Central memory CD4-positive, alpha-beta T cell (primary cell): ENCODE measurements at places on chromosomes 2 and 18.
A peak's percentile ranks its signal among the peaks of the same experiment; 100 is the strongest.

DNA sequence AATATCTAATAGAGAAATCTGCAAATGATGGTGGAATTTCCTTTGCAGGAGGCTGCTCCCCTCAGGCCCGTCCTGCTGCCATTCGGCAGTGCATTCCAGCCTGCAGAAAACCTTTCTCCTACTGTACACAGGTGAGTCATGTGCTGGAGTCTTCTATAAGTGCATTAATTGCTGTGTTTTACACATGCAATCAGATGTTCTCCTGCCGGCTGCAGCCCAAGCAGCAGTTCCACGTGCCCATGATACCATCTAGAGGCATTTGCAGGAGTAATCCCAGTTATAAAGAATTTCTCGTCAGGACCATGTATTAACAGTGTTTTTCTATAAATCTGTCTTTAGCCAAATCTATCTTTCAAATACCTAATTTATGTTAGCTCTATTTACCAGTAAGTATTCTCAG is 304.7 kb upstream of the HNMT start:
- no peak for DNase-seq

DNA sequence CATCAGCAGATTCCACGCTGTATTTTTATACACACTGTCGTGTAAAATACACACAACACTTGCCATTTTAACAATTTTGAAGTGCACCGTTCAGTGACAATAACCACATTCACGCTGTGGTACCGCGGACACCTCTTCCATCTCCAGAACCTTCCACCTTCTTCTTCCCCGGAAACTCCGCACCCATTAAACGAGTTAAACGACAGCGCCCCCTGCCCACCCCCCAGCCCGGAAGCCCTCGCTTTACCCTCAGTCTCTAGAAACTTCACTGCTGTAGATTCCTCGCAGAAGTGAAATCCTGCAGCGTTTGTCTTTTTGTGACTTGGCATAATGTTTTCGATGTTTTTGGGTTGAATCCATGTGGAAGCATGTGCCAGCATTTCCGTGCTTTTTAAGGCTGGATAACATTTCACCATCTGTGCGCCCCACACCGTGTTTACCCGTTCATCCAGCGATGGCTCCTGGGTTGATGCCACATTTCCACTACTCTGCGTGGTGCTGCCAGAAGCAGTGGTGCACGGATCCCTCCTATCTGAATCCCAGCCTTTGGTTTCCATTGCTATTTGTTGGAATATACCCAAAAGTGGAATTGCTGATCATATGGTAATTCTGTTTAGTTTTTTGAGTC is 32.0 kb upstream of the TMEM18 start:
- DNase-seq = no peak

GRCh38 chr2:120418174-120418787 is 72.3 kb downstream of the INHBB start:
- DNase-seq = no peak

- peak; percentile 13 for DNase-seq
These were observed 1.9 kb upstream of the ZFP36L2 start for GRCh38 chr2:43228321-43228751.

GRCh38 chr2:237627441-237628246 is at the start of gene LRRFIP1:
TSS of gene LRRFIP1 (plus strand) at chr2:237627587. CDS start at chr2:237627645, 58 bp downstream.
- no peak for DNase-seq

- no peak for DNase-seq
These were observed 123.8 kb downstream of the ARL4C start for GRCh38 chr2:234373060-234373459.

DNA sequence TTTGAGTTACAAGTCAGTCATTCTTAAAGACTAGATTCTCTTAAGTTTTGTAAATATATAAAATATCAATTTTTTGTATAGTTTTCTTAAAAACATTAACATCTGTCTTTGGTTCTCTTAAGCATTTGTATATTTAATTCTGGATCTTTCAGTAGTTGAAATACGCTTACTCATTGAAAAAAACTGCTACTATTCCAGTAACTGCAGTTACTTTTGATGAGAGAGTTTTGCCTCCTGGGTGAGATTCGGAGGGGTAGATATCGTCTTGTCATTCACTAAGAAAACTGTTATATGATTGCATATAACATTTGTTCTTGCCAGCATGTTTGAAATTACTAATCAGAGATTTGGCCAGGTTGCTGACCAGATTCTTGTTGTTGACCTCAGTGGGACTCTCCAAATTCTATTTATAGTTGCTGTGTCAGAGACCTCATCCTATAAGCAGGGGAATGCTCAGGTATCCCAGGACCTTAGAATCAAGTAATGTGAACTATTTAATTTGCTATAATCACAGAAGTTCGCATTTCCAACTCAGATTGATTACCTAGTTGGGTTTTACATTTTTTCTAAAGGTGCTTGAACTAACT is 7.9 kb downstream of the AGPS start:
- DNase-seq = no peak

- no peak for DNase-seq
These were observed 21.0 kb upstream of the SANBR start for GRCh38 chr2:61044636-61045035.

DNA sequence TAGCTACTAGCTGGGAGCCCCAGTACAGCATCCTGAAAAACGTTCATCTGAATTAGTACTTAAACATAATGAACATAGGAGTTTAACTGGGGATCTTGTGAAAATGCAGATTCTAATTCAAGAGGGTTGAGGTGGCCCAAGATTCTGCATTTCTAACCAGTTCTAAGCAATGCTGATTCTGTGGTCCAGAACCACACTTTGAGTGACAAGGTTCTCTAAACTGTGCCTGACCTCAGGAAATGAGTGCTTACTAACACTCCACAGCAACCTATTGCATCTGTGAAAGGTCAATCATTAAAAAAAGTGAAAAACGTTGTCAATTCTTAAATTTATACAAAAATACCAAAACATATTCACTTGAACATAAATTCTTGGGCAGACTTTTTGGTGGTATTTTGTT is 157.1 kb upstream of the ZFP36L2 start:
- no peak for DNase-seq

- no peak for DNase-seq
These were observed 2.5 kb downstream of the SESTD1 start for GRCh38 chr2:179262077-179262660.

- no peak for DNase-seq
These were observed 155.1 kb downstream of the SS18 start for GRCh38 chr18:25935356-25935755.

DNA sequence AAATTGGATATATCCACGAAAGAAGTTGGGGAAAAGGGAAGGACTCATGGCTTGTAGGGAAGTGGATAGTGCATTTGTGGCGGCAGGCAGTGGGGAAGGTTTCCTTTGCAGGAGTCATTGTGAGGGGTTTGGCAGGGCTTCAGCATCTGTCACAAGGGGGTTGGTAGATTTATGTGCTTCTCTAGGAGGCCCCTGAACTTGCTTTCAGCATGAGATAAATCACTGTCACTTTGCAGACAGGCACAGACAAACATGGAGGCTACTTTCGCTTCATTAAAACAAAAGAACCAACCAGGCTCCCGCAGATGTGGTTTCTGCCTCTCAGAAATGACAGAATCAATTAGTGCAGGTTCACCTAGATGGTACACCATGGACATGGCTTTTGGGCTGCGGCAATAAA is 340.7 kb downstream of the TGIF1 start:
- DNase-seq = no peak

GRCh38 chr18:20971886-20972267 is 139.7 kb downstream of the ROCK1 start:
- DNase-seq = no peak

DNA sequence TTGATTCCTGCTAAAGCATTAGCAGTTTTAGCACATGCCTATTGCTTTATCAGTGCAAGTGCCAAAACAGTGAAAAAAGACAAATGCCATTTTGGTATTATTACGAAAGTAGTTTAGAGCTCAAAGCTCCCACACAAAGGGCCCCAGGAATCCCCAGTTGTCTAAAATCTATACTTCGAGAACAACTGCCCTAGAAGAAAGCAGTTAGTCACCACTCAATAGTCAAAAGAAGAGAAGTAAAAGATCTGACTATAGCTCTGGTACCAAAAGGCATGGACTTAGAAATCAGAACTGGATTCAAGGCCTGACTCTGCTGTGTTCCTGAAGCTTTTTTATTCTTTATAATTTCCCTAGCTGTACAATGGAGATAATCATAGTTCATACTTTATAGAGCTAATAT is 21.8 kb downstream of the SCN3A start:
- no peak for DNase-seq

GRCh38 chr2:150480241-150480640 is 7.2 kb downstream of the RND3 start:
- DNase-seq = no peak

DNA sequence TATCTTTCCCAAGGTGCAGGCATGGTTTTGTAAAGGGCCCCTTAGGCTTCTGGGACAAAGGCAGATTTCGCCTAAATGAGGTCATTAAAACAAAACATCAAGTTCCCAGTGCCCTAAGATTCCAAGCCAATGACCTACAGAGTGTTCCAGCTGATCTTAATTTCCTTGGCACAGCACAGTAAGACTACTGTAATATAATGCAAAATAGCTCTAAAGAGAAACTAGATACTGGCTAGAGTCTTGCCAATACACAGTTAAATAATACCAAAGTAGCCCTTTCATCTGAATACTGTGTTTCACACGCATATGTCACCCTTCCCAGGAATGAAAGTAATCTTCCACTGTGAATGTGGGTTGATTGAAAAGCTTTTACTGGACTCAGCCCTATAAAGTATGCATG is 14.7 kb downstream of the GRB14 start:
- no peak for DNase-seq

- no peak for DNase-seq
These were observed 74.0 kb downstream of the CERS6 start for GRCh38 chr2:168529900-168530561.

GRCh38 chr2:55038428-55038827 is 11.8 kb downstream of the RTN4 start:
- DNase-seq = no peak

GRCh38 chr2:152456262-152456661 is 121.3 kb downstream of the FMNL2 start:
- DNase-seq = no peak

DNA sequence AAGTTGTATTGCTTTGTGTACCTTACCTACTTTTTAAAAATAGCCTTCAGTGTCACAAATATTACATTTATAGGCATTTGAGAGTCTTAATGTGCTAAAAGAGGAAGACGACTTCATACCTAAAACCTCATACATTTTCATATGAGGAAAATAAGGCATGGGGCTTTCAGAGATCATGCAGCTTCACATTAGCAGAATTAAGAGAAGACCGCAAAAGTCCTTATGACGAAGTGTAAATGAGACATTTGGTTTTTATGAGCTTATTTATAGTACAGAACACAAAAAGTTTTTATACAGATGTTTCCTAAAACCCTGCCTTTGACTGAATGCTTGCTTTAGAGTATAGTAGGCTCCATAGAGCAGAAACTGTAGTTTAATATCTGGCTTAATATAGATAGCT is 10.1 kb upstream of the CCDC138 start:
- no peak for DNase-seq

GRCh38 chr2:51344886-51345285 is 313.0 kb upstream of the NRXN1 start:
- DNase-seq = no peak

GRCh38 chr2:159584796-159585195 is 31.6 kb downstream of the BAZ2B start:
- DNase-seq = no peak

- no peak for DNase-seq
These were observed 24.5 kb upstream of the LPIN2 start for GRCh38 chr18:3037423-3037915.

DNA sequence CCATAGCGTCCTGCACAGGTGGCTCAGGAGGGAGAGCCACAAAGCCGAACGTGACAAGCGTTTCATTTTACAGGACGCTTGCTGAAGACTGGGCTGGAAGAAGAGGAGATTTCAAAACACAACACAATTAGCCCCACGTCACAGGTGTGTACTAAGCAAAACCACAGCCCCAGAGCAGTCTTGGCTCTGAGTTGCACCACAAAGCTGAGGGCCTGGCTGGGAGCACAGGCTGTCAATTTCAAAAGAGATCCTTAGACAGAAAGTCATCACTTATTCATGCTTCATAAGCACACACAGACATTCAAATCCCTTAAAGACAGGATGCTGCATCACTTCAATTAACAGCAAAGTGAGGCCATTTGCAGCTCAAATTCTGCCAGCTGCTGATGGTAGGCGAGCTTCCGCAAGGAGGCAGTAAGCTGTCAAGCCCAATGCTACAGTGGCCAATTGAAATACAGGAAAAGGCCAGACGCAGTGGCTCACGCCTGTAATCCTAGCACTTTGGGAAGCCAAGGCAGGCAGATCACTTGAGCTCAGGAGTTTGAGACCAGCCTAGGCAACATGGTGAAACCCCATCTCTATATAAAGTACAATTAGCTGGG is 79.6 kb downstream of the SKA1 start:
- no peak for DNase-seq

DNA sequence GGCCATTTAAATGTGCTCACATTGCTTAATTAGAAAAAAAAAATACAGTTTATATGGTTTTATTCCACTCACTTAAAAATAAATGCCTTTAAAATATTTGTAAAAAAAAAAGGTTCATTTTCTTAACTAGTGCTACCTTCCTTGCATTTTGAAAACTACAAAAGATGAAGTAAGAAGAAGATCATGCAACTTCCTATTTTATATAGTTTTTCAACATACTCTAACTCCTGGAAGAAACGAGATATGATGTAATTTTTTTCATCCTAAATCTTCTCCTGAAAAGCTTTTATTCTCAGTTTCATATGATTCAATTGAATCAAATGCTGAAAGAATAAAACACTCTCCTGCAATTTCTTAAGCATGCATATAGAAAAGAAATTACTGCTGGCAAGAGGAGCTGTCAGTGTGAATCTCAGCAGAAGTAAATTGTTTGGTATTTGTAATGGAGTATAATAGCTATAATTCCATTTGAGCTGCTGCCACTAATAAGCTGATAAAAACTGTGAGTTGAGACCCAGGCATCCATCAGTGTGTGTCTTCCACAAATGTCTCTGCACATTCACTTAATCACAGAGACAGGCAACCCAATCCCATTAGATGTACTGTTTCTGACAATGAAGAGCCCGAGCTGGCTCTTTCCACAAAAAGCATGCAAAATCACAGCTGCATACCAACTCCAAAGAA is 3.7 kb downstream of the FTCDNL1 start:
- no peak for DNase-seq

DNA sequence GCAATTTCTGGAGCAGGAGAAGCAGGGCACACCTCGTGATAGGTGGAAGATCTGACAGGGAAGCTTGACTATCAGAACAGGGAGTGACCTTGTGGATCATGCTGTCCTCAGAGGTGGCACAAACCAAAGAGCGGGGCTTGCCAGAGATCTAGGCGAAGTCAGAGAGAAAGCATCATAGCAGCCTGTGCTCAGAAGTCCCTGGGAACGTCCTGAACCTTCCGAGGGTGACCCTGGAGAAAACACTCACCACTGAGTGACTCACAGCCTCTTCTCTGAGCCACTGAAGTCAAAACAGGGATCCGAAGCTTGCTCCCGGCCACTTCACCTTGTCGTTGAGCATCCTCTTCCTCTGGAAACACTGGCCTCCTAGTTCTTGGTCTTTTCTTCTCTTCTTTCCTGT is 56.7 kb downstream of the IL1R2 start:
- no peak for DNase-seq

DNA sequence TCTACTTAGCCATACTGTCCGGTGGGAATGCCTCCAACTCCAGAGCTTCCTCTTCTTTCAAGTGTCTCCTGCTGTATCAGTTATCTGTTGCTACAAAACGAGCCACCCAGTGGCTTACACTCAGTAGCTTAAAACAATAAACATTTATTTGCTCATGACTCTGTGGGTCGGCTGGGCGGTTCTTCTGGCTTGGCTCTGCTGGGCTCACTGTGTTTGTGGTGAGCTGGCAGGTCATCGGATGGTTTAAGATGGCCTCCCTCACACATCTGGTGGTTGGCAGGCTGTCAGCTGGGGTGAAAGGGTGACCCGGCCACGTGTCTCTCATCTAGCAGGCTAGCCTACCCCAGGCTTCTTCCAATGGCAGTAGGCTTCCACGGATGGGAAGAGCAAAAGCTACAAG is 122.4 kb upstream of the SLC1A4 start:
- no peak for DNase-seq
